Colonic mucosa (tissue), 4 donors: ENCODE measurements at places on chromosomes 3 and 15.

DNA sequence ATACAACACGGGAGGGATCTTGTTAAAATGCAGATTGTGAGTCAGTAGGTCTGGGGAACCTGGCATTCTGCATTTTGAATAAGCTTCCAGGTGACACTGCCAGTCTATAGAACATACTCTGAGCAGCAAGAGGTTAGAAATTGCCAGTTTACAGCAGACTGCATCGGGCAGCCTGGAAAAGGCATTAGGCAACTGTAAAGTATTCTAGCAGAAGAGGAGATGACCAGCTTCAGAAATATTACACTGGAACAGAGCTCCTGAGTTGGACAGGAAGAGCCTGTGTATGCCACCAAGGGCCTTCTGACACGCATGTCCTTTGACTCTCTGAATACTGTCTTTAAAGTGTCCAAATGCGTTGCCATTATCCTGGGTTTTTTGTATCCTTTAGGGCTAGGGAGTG is 2.5 kb upstream of the ACAN start:
- DNase-seq, result no peak

DNA sequence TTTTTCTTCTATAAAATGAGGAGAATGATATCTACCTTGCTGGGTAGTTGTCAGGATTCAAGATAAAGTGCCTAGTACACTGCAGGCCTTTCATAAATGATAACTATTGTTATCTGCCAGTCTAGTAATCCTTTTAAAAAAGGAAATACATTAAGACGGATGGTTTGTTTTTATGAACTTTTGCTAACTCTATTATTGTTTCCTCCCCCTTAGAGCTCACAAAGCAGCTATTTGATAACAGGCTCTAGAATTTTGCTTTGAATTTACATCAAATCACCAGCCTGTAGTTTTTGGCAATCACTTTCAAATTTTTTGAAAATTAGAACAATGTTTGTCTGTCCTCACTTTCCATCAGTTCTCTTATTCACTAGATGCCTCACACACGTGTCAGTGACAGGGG is 39.8 kb downstream of the BLM start:
- DNase-seq, result no peak

- no peak for DNase-seq
Measured at GRCh38 chr3:81808900-81809299, 47.5 kb upstream of the GBE1 start.

GRCh38 chr3:9135930-9136525 is 113.4 kb downstream of the SRGAP3 start:
- DNase-seq, result no peak

DNA sequence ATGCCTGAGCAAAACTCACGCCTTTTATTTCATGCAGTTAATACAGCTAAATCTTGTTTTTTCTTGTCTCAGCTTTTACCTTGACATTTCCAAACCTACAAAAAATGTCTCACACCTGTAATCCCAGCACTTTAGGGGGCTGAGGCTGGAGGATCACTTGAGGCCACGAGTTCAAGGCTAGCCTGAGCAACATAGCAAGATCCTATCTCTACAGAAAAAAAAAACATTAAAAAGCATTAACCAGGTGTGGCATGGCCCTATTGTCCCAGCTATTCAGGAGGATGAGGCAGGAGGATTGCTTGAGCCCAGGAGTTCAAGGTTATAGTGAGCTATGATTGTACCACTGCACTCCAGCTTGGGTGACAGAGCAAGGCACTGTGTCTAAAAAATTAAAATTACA is 3.9 kb upstream of the TMEM212 start:
- DNase-seq, result no peak

DNA sequence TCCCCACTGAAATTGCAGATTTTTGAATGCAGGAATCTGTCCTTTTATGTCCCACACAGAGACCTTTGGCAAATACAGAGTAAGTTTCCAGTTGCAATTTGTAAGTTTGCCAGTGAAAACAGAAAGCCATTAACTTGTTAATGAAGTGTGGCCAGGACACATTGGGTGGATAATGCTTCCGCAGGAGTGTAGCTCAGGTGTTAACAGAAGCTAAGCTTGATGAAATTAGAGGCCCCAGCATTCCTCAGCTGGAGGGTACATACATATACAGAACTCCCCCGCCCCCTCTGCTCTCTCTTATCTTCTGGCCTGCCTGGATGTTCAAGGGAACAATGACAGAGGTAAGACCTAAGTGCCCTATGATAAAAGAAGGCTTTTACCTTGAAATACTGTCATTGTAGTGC is 8.1 kb upstream of the LRRC2 start:
- DNase-seq, result no peak

DNA sequence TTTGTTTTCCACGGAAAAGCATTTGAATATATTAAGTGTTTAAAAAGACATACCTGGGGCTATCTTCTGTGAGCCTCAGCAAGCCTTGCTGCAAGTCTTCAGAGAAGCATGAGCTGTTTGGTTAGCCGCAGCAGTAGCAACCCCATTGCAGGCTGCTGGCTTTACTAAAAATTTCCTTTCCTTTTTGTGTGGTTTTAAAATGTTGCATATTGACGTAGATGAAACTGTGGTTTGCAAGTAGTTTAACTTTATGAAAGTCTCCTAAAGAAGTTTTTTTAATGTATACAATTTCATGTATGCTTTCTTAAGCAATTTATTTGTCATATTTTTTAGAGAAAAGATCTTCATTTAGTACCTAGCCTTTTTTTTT is at the start of gene GPR171:
Gene GPR171, minus strand, starts transcription at position 166 of the 370 bp plus-strand sequence. CDS start 3,830 bp downstream, outside the sequence.
- no peak for DNase-seq

DNA sequence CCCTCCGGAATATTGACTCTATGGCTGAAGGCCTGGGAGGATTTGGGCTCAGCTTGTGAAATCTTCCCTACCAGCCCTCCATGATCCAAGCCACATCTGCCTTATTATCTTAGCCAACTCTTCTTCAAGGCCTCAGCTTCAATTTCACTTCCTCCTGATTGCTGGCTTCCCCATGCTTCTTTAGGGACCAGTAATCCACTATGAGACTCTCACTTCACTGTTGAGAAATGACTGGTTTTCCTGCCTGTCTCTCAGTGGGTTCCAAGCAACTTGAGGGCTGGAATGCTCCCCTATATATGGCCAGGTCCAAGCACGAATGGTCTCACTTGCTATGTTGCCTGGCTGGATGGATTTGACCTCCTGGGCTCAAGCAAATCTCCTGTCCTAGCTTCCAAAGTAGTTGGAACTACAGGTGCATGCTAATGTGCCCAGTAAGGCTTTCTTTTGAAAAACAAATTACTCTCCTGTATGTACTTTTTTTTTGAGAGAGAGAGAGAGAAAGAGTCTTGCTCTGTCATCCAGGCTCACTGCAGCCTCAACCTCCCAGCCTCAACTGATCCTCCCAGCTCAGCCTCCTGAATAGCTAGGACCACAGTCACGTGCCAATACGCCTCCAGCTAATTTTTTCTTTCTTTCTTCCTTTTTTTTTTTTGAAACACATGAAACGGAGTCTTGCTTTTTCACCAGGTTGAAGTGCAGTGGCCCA is 7.9 kb upstream of the PIK3CB start:
- DNase-seq, result no peak

DNA sequence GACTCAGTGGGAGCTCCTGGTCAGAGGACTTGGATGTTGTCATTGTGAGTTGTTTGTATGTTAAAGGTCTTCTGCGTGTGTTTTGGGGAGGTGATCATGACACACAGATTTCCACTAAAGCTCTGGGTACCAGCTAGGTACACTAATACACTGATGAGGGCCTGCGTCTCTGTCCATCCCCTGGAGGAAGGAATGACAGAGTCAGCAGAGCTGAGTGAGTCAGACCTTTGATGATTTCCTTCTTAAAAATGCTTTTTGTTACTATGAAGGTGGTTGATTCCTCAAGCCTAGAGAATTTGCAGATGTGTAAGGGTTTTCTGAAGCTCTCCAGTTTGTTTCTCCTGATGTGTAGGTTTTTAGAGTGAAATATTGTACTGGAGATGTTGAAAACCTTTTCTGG is 424.1 kb upstream of the TPM1 start:
- DNase-seq, result no peak

DNA sequence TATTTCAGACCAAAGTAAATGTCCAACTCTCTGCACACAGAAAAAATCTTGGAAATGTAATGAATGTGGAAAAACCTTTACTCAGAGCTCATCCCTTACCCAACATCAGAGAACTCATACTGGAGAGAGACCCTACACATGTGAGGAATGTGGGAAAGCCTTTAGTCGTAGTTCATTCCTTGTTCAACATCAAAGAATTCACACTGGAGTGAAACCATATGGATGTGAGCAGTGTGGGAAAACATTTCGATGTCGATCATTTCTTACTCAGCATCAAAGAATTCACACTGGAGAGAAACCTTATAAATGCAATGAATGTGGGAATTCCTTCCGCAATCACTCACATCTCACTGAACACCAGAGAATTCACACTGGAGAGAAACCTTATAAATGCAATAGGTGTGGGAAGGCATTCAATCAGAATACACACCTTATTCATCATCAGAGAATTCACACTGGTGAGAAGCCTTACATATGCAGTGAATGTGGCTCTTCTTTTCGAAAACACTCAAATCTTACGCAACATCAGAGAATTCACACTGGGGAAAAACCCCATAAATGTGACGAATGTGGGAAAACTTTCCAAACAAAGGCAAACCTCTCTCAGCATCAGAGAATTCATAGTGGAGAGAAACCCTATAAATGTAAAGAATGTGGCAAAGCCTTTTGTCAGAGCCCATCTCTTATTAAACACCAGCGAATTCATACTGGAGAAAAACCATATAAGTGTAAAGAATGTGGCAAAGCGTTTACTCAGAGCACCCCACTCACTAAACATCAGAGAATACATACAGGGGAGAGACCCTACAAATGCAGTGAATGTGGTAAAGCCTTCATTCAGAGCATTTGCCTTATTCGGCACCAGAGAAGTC is 8.0 kb upstream of the ZNF501 start:
- DNase-seq, result no peak

DNA sequence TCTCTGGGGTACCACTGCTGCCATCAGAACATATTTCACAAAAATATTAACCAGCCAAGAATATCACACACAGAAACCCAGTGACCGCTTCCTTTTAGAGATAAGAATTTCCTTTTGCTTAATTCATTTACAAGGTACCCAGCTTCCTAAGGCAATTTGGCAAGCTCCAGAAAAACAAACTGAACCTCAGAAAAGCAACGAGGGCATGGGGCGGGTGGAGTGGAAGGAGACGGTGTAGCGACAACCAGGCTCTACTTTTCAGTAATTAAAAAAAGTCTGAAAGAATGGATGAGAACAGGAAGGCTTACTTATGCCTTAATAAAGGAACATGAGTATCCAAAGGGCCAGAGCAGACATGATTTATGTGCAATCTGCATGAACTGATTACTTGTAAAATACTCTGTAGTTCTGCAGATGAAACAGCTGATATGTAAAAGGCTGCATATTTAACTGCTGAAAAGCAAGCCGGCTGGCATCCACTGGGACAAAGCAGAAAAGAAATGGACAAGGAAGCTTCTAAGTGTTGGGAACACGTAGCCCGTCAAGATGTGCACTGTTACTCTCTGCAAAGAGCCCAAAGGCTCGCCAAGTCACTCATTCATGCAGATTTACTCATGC is 18.6 kb downstream of the RFTN1 start:
- no peak for DNase-seq

GRCh38 chr3:63015614-63016309 is 140.5 kb upstream of the CADPS start:
- DNase-seq, result no peak

DNA sequence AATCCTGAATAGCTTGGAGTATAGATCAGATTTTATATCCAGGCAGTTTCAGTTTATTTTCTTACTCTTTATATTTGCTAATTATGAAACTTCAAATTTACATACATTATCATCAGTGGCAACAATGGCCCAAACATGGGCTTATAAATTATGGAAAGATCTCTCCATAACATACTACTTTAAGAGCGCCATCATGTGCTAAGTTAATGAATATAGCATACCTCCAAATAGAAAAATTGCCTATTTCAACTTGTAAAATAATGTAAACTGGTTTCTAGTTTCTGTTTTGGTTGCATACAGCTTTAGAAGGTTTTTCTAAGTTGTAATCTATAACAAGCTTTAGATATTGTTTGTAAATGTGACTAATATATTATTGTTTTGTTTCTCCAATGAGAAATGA is 531.3 kb upstream of the UBE2E2 start:
- DNase-seq, result no peak

DNA sequence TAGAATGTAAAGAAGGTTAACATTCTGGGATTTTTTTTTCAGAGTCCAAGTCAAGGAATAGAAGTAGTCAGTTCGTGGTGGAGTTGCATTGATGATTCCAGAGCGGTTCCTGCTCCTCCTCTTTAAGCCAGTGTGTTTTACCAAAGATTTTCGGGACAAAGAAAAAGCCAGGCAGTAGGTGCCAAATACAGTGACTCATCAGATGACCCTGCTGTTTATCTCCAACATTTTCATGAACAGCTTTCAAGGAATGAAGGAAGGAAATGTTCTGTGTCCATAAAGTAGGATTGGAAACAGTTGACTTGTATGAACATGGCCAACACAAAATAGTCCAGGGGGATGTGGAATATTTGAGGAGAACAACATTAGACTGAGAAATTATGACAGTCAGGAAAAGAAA is 142.4 kb upstream of the TMC3 start:
- DNase-seq, result no peak

GRCh38 chr3:177760803-177761202 is 563.5 kb upstream of the TBL1XR1 start:
- no peak for DNase-seq

DNA sequence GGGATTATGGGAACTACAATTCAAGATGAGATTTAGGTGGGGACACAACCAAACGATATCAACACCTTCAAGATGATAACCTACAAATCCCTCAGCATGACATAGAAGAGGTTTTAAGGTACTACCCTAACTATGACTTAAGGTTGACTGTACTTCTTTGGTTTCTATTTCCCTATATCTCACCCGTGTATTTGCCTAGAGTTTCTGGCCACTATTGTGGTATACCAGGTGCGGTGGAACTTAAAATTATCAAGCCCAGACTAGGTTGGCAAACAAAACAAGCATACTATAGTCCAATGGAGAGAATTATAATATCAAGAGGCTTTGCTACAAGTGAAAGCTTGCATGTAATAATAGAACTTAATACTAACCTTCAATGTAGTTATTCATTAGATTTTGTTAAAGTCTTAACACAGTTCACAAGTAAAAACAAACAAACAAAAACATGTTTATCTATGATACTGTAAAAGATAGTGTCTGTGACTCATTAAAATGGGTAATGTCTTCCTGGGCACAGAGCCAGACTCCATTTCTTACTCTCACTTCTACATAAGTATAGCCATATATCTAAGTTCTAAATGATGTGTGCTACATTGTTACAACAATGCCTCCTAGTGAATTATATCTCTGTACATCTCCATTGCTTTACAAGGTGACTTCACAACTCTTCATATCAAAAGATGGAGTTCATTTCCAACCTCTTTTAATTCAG is 479.1 kb downstream of the ZBBX start:
- DNase-seq, result no peak

GRCh38 chr3:18423401-18424212 is 1.5 kb downstream of the SATB1 start:
- peak; percentile 82 for DNase-seq
